ENCODE measurements at places on chromosomes 3 and 15.

DNA sequence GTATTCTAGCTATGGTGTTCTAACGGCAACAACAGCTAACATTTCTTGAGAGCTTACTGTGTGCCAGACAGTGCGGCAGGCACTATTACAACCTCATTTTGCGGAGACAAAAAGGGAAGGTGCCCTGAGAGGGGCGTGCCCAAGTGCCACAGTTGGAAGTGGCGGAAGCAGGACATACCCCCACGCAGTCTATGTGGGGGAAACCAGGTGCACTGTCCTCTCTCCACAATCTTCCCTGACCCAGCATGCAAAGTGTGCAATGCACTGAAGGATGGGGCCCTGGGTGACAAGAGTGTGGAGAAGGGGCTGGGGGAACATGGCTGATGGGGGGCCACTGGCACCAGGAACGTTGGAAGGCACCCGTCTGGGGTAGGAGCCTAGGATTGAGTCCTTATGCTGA is 8.6 kb downstream of the ANP32A start:
- no peak for DNase-seq

- no peak for DNase-seq
Observed at GRCh38 chr3:50201573-50202315, 3.3 kb upstream of the SLC38A3 start.

DNA sequence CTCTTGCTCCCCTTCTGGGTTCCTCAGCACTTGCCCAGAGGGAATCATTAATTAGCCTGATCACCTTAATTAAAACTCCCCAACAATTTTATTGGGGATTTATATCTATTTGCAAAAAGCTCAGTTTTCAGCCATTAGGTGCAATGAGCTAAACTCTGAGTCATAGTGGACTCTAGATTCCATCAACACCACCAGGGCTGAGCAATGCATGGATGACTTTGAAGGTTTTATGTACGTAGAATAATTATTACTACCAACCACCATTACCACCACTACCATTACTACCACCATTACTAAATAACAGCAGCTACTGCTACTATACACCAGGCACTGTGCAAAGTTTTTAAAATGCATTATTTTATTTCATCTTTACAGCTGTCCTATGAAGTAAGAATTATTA is 81.2 kb downstream of the ZNF621 start:
- DNase-seq = no peak

DNA sequence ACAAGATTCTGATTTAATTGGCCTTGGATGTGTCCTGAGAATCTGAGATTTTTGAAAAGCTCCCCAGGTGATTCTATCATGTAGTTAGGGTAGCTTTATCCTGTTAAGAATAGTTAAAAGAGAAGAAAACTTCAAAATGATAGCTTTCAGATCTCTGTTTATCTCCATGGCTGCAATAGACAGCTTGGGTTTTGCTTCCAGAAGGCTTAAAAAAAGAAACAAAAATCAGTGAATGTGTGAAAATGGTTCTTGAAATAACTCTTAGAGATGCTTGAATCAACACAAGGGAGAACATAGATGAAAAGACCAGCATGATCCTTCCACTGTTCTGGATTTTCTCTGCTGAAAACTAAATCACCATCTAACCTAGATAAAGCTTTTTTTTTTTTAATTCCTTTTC is 60.8 kb upstream of the TMC3 start:
- no peak for DNase-seq

DNA sequence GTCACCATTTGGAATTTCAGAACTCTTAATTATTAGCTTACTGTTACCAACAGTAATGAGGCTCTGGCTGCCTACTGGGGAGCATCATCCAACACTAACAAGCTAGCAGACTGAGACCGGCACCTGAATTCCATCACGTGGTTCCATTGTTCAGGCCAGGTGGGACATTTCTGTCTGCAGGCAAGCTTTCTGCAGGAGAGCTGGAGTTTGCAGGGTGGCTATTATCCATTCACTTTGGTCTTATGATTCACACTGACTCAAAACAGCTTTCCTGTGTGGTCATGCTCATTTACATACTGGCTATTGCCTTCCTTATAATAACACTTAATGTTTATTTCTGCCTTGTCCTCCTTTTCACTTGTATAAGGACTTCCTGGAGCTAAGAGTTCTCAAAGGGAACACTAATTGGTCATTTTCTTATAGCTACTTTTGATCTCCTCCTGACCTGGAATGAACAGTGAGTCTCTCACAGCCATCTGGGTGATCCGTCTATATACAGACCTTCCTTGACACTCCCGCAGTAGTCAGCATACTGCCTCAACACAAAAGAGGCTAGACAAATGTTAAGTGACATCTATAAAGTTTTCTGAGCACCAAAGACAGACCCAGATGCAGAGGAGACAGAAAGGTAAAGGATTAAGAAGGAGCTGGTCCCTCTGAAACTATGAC is 695.4 kb downstream of the FHIT start:
- no peak for DNase-seq

DNA sequence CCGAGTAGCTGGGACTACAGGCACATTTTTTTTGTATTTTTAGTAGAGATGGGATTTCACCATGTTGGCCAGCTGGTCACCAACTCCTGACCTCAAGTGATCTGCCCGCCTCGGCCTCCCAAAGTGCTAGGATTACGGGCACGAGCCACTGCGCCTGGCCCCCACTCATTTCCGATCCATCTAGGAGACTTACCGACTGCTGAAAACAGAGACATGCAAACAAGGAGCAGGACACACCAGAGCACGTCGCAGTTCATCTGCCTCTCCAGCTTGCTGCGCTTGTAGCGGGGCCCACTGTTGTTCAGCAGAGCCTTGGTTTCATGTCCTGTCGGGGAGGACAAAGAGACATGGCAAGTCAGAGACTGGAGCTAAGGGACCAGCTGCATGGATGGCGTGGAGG is 137.4 kb downstream of the ATP10A start:
- DNase-seq = no peak

DNA sequence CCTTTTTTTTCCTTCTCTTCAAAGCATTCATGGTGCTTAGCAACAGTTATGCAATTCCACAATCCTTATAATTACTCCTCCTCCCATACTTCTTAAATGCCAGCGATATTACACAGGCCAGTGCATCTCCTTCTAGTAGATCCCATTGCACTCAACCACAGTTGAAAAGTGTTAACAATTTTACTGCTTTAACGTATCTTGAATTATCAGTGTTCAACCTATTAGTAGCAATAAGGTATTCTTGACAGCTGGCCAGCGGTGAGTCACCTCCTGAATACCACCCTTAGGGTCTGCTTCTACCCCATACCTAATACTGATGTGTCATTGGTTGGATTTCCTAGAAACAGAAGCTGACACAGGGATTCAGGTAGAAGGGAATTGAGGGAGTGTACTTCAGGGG is 24.0 kb upstream of the TEX9 start:
- no peak for DNase-seq

DNA sequence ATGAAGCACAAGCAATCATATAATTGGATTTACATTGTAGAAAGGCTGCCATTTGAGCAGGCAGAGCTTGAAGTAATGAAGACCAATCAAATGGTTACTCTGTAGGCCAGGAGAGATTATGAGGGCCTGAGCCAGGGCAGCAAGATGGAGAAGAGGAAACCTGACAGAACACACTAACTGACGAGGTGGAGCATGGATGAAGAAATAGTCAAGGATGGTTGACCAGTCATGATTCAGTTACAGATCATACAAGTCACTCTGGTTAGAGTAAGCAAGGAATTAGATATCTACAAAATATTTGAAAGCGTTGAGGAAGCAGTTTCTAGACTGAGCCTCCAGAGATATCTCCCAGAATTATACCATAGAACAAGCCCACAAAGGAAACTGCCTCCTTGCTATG is 101.8 kb upstream of the THSD4 start:
- DNase-seq = no peak

GRCh38 chr3:129087138-129087702 is 26.6 kb downstream of the GP9 start:
- DNase-seq = peak; percentile 24

DNA sequence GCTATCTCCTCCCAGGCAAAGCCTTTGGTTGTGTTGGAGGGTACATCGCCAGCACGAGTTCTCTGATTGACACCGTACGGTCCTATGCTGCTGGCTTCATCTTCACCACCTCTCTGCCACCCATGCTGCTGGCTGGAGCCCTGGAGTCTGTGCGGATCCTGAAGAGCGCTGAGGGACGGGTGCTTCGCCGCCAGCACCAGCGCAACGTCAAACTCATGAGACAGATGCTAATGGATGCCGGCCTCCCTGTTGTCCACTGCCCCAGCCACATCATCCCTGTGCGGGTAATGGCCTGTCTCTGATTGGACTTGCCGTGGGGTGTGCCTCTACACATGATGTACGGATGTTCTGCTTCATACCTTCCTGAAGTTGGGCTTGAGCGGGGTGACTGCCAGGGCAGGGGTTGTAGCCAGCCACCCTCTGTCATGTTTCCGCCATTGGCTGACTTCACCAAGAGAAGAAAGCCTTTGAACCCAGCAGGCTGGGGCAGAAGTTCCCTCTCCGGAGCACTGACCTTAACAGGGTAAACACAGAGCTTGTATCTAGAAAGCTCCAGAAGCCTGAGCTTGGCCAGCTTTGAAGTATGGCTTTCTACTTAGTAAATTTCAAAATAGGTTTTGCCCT is 13.4 kb downstream of the ALAS1 start:
- DNase-seq = no peak

- peak; percentile 26 for DNase-seq
Observed at GRCh38 chr3:52934630-52935530, 37.5 kb upstream of the STIMATE start.

GRCh38 chr3:183553334-183554026 is 2.0 kb downstream of the KLHL6 start:
- no peak for DNase-seq

- no peak for DNase-seq
Observed at GRCh38 chr3:41001556-41001955, 197.7 kb upstream of the CTNNB1 start.

DNA sequence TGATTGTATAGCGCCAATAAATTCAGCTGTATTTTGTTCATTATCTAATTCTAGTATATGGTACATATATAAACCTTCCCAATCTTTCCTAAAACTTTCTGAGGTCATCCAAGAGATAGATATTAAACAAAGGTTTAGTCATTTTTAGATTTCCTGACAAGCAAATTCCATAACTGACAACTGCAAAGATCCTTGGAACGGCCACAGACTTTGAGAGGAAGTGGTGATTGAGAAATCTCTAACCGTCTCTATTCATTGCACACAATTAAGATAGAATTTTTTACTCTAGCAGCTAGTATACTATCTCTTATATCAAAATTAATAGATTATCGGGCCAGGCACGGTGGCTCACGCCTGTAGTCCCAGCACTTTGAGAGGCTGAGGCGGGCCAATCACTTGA is 4.7 kb downstream of the CSNK1G1 start:
- no peak for DNase-seq

DNA sequence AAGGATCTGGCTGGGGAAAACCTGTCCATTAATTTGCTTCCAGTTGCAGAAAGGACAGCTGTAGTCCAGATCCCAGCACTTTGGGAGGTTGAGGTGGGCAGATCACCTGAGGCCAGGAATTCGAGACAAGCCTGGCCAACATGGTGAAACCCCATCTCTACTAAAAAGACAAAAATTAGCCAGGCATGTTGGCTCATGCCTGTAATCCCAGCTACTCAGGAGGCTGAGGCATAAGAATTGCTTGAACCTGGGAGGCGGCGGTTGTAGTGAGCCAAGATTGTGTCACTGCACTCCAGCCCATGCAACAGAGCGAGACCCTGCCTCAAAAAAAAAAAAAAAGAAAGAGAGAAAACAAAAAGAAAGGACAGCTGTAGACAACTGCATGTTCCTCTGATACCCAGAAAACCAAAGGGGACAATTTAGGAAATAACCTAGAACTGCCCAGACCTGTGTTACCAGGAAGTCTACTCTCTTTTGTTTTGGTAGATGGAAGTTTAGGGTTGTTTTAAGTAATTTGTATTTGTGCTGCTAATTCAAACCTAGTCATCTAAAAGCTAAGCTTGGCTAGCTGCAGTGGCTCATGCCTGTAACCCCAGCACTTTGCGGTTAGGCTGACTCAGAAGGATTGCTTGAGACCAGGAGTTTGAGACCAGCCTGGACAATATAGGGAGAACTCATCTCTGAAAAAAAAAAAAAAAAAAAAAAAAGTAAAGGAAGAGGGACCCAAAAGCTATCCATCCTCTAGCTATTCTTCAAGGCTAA is 22.7 kb downstream of the EXD1 start:
- DNase-seq = peak; percentile 80

- DNase-seq = no peak
Observed at GRCh38 chr3:112815981-112816380, 30.7 kb downstream of the CD200R1L start.

GRCh38 chr3:182789371-182789770 is 3.9 kb upstream of the ATP11B start:
- DNase-seq = no peak

DNA sequence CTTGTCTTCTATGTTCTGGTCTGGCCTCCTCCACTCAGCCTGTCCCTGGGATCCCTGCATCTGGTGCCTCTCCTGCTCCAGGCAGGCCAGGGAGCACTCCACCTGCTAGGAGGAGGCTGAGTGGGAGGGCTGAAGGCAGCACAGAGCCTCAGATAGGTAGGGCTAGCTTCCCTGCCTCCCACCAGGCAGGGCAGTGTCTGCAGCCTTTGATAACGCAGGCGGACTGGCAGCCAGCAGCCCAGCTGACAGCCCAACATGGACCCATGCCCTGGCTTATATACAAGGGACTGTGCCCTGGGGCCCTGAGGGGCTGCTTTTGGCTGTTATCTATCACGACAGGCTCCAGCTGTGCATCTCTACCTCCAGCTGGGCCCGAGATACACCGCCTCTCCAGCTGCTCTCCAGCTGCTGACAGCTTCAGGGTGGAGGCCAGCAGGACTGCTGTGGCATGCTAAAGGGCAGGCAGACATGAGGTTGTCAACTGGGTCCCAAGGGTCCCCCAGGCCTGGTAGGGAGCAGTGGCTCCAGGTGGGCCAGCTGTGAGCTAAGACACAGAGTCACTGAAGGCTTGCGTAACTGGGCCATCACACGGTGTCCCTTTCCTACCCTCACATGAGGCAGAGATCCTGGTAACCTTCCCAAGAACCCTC is 5.2 kb upstream of the CLK3 start:
- no peak for DNase-seq

DNA sequence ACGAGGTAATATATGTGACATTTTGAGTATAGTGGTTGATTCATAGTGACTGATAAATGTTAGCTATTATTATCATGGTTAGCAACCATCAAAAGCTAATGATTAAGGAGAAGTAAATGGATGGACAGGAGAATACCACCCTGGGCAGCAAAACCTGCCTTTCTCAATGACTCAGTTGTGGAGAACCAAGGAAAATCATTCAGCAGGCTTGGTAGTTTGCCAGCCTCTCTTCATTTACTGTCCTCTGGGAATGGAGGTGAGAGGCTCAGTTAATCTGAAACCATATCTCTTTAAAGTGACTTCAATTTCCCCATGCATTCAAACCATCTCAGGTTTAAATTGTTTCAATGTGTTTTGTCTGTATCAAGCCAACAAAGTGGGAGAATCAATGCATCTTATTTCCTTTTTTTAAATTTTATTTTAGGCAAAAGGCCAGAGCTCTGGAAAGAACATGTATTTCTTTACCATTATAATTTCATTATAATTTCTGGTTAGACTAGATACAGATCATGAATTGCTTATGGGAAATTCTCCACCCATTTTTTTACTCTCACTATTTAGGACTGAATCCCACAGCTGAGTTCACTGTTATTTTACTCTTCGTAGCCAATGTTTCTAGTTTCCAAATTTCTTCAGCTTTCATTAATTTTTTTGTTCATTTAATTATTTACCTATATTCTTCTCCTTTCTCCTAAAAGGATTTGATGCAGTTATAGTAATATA is 2.7 kb downstream of the TM4SF18 start:
- DNase-seq = peak; percentile 24

All from MG63 (cell line).